ENCODE measurements at places on chromosomes 12 and 14.

DNA sequence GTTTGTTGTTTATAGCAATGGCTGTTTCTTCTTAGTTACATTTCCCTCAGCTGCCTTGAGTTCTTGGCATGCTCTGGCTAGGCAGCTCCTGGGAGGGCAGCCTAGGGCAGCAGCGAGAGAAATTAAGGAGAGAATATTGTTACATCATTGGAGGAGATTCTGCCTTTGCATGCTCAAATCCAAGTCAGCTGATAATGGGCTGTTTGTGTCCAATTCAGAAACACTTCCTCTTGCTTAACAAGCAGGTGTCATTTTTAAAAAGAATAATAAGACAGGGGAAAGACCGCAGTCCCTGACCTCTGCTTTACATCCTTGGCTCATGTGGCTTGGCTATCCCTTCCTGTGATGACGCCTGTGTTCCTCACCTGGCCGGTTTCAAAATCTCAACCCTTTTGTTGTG, 76.9 kb downstream of the ESR2 start:
- DNase-seq, result no peak

DNA sequence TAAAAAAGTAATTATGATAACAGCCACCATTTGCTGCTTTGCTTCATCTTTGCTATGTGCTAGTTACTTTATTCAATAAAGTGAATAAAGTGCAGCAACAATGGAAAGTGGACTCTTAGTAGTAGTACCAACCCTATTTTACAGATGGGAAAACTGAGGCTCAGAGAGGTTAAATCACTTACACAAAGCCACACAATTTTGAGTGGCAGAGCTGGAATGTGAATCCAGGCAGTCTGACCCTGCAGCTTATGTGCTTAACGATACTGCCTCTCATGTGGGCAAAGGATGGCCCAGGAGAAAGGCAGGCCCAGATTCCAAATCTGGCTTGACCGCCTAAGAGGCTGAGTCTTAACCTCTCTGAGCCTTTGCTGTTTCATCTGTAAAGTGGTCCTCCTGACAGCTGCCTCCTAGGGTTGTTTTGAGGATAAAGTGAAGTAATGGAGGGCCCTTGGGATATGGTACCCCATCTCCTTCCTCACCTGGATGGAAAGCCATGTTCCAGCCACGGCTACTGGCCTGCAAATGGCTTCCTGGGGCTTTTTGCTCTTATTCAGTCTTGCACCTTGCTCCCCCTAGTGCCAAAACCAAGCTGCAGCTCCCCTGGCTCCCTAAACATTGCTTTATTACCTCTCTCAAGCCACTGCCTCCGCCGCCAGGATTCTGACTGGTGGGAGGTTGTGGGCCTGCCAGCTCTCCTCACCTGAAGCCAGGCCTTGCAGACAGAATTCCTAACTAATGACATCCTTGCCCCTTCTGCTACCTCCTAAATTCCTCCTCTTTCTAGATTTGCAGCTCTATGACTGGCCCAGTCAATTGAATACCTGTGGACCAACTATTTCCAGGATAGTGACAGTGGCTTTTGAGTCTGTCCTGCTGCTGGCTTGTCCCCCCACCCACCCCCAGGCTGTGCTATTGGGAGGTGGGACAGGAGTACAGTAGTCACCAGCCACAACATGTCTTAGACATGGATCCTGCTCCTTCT, 283.3 kb upstream of the PWP1 start:
- DNase-seq, result peak; percentile 70

- no peak for DNase-seq
These were observed 1035.6 kb upstream of the TMEM132C start for GRCh38 chr12:127231371-127231770.

DNA sequence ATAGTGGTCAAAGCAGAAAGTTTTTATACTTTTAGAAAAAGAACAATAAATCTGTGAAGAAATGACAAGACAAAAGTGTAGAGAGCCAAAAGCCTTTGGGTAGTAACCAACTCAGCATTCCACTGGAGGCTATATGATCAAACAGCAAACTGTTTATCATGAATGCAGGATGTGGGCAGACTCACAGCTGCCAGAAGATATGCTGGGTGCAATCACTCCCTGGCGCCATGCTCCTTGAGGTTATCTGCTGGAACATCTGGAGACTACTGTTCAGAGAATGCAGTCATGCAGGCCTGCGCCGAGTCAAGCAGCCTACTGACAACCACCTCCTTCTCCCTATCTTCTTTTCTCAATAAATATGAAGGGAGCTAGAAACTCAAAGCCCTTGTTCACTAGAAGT, 49.0 kb upstream of the SLC8A3 start:
- DNase-seq, result no peak

DNA sequence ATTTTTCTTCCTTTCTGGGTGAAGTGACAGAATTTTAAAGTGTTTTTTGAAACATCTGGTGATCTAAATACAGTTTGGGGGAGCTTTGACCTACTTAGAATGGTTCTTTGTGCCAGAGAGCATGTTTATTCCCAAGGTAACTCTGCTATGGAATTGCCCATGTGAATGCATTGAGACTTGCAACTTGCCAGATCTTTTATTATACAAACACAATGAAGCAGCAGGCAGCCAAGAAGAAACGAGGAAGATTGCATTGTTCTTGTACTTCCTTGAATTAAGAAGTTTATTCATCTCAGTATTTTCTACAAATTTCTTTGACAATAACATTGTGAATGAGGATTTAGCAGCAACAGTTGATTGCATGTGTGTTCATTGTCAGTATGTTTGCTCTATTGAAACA, 55.5 kb downstream of the FGD4 start:
- no peak for DNase-seq

DNA sequence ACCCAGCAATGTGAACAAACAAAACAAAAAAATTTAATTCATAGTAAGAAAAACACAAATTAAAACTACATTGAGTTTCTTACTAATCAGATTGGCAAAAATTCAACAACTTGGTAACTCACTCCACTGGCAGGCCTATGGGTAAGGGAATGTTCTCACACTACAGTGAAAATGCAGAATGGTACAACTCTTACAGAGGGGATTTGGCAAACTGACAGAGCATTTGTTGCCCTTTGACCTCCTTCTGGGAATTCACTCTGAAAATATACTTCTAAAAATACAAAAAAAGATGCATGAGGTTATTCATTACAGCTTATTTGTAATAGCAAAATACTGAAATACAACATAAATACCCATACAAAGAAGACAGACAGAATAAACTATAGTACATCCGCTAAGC, 32.8 kb downstream of the ABCD2 start:
- DNase-seq, result no peak

DNA sequence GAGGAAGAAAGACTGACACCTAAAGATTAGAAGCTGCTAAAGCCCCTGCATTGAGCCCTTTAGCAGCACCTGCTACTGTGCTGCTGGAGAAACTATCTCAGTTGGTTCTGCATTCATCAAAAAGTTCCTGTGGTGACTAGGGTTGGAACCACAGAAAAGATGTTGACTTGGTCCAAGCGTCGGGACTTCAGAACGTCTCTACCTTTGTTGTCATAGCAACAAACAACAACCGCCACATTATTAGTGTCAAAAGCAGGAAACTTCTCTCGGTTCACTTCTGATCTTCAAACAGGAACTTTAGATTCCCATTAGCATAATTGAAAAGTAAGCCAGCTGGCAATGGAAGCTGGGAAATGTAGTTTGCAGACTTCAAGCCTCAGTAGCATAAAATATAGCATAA, 368.0 kb downstream of the SEC23A start:
- no peak for DNase-seq

Data from activated naive CD4-positive, alpha-beta T cell treated with anti-CD3 and anti-CD28 coated beads, Interleukin-2, amount 50 U/mL, for 16 hours (primary cell).